Right hindlimb (tissue), 1 donor: ENCODE measurements at places on chromosomes 5 and 9.

DNA sequence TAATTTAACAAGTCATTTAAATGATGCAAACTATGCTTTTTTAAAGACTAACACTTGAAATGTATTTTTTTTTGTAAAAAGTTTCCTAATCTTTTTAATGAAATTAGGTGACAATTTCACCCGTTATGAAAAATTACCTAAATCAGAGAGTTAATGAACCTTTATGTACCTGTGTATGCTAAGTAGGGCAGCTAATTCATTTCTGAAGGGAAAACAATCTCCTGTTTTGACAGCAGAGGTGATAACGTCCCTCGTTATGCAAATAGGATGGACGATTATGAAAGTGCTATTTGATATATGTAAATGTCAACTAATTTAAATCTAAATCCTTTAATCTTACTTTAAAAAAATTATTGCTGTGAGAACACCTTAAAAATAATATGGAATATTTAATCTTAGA is 58.8 kb downstream of the MEF2C start:
- no peak for DNase-seq

- DNase-seq: no peak
Observed at GRCh38 chr5:73118391-73118973, 1.9 kb upstream of the TMEM171 start.

DNA sequence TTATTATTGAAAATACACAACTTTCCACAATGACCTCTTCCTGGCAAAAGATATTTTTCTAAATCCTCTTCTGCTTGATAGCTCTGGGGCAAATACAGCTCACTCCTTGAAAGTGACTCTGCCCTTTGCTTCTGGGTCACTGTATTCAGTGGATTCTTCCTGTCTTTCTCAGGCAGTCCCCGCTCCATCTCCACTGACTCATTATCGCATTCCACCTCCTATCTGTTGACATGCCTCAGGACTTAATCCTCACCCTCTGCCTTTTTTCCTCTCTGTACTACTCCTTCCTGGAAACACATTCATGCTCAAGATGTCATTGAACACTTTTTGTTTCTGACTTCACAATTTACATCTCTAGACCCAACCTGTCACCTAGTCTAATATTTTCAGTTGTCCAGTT is 8.4 kb upstream of the RGS7BP start:
- DNase-seq: no peak

DNA sequence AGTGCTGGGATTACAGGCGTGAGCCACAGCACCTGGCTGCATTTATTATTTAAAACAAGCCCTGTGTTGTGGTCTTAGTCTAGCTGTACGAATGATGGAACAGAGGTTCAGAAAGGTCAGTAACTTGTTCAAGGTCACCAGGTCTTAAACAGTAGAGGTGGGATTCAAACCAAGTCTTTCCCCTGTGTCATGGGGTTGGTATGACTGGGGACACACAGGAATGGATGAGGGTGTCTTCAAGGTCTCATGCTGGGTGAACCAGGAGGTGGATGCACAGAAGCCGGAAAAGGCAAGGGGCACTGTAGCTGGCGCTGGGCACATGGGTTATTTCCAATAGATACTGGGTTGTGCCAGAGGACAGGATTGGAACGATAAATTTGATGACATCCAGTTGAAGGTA is 32.2 kb upstream of the TJP2 start:
- no peak for DNase-seq

GRCh38 chr5:105789246-105789645 is 1881.5 kb downstream of the EFNA5 start:
- no peak for DNase-seq

- no peak for DNase-seq
Observed at GRCh38 chr5:134793111-134793510, 34.5 kb downstream of the DDX46 start.

- DNase-seq: no peak
Observed at GRCh38 chr5:162496100-162496808, 428.7 kb downstream of the GABRG2 start.

GRCh38 chr5:80140496-80140895 is 105.3 kb downstream of the THBS4 start:
- DNase-seq: no peak

DNA sequence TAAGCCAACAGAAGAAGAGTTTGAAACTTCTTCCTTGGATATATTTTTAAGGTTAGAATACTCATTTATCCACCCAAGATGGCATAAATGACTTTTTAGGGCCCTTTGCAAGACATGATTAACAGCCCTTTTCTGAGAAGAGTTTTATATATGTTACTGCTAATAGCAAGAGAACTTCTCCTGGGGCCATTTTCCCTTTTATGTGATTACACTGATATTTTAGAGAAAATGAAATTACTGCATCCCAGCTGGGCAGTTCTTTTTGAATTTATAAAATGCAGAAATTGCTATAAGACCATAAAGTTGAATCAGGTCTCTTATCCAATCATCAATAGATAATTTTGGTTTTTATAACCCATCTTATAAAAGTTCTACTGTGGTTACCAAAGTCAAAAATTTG is 161.3 kb upstream of the RFX3 start:
- DNase-seq: no peak

DNA sequence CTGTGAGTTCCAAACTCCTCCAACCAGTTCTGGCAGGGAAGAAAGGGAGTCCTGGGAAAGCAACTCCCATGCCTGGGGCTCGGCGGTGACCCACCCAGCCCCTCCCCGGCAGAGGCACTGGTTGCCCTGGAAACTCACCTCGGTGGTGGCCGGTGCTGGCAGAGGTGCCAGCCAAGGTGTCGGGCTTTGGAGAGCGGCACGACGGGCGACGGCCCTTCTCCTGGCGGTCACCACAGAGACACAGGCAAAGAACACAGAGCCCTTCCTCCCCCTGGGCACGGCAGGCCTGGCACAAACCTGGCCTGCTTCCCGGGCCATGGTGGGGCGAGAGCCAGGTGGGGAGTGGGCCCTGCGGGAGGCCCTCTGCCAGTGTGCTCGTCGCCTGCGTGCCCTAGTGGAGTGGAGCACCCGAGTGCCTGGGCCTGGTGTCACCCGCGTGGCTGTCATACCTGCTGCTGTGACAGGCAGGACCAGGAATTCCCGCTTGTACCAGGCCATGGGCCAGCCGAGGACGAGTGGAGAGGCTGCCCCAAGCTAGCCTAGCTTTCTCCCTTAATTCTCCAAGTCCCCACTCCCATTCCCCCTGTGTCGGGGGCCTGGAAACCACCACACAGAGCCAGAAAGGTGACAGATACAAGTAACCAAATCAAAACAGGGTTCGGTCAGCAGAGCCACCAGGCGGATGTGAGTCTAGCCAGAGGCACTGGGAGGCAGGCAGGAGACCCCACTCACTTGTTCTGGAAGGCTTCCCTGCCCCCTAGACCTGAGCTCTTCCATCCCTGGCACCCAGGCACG is 8.2 kb upstream of the RALGDS start:
- DNase-seq: no peak

DNA sequence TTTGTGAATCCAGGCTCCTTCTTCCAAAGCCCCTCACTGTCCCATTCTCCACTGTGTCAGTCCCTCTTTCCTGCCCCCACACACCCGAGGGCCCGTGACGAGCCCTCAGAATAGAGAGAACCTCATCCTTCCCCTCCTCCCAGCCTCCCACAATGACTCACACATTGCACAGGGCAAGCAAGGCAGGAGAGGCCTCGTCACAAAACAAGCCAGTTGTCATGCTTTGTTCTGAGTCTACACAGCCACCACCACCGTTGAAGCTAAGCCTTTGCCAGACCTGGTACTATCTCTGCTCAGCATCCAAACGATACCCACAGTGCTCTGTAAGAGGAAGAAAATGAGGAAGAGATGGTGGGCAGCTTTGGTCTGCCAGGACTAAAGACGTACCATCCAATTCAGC is 142.2 kb upstream of the ZNF366 start:
- DNase-seq: no peak

GRCh38 chr5:170312301-170312595 is 14.7 kb upstream of the LCP2 start:
- DNase-seq: no peak
